Hair follicular keratinocyte (primary cell): ENCODE measurements at places on chromosomes 16 and 17. TPM values are rescaled to one million over a fixed set of nuclear protein-coding genes. Genes with fewer than 3 reads are reported as not detected.

The CLUH gene
- 72.5 and 120 TPM in 2 replicates for total RNA-seq

The GCGR gene
- total RNA-seq = not detected in 2 replicates

The SDR42E2 gene
- not detected in 2 replicates for total RNA-seq

The SLC38A8 gene
- total RNA-seq = not detected in 2 replicates

The CORO6 gene
- total RNA-seq = 4.8 and 9.9 TPM in 2 replicates

The G6PC1 gene
- total RNA-seq = not detected in 2 replicates

The KRT33B gene
- 0.47 TPM in 1 of 2 replicates, not detected in the other for total RNA-seq

The CAMTA2 gene
- total RNA-seq = 9.7 and 22.2 TPM in 2 replicates

The KCNJ2 gene
- total RNA-seq = 0.08 TPM in 1 of 2 replicates, not detected in the other

The SLC6A4 gene
- total RNA-seq = not detected in 2 replicates

The PER1 gene
- 33.2 and 39.7 TPM in 2 replicates for total RNA-seq

The DOC2B gene
- not detected in 2 replicates for total RNA-seq

The TBC1D3G gene
- not detected in 2 replicates for total RNA-seq

The PIK3R6 gene
- not detected in 2 replicates for total RNA-seq

The KCNH6 gene
- not detected in 2 replicates for total RNA-seq

The PLCD3 gene
- 66.8 and 126 TPM in 2 replicates for total RNA-seq

The ABCA6 gene
- 0.04 TPM in 1 of 2 replicates, not detected in the other for total RNA-seq

The NPIPA2 gene
- not detected in 2 replicates for total RNA-seq

The OVCA2 gene
- 67.2 and 74.0 TPM in 2 replicates for total RNA-seq

The C17orf107 gene
- total RNA-seq = 1.1 and 2.2 TPM in 2 replicates

The GPRC5C gene
- 1.9 and 9.1 TPM in 2 replicates for total RNA-seq

The MMP2 gene
- total RNA-seq = 9.9 and 15.9 TPM in 2 replicates

The PLLP gene
- 9.0 and 12.4 TPM in 2 replicates for total RNA-seq

The ESRP2 gene
- 15.7 and 24.9 TPM in 2 replicates for total RNA-seq

The CBX2 gene
- 3.7 and 5.3 TPM in 2 replicates for total RNA-seq

The HID1 gene
- 0.08 and 0.16 TPM in 2 replicates for total RNA-seq

The CFAP97D1 gene
- total RNA-seq = not detected in 2 replicates

The C16orf74 gene
- 156 and 176 TPM in 2 replicates for total RNA-seq

The SOX9 gene
- 20.5 and 26.1 TPM in 2 replicates for total RNA-seq

The MT1A gene
- total RNA-seq = 3.5 and 5.2 TPM in 2 replicates

The FBXW10B gene
- 0.08 and 0.53 TPM in 2 replicates for total RNA-seq

The CCL14 gene
- not detected in 2 replicates for total RNA-seq

The IGFALS gene
- total RNA-seq = not detected in 2 replicates

The SCNN1G gene
- 0.04 and 0.08 TPM in 2 replicates for total RNA-seq

The DYNLRB2 gene
- 2.5 TPM in 1 of 2 replicates, not detected in the other for total RNA-seq

The MT4 gene
- not detected in 2 replicates for total RNA-seq

The TPSG1 gene
- total RNA-seq = not detected in 2 replicates

The FOXC2 gene
- total RNA-seq = 0.49 TPM in 1 of 2 replicates, not detected in the other
